Activated CD4-positive, alpha-beta T cell treated with anti-CD3 and anti-CD28 coated beads for 4 hours (primary cell): ENCODE measurements at places on chromosomes 7 and 10.

- DNase-seq: no peak
Measured at GRCh38 chr10:114881901-114882300, 56.1 kb upstream of the TRUB1 start.

GRCh38 chr10:89275383-89275782 is 23.8 kb upstream of the LIPA start:
- DNase-seq: no peak

DNA sequence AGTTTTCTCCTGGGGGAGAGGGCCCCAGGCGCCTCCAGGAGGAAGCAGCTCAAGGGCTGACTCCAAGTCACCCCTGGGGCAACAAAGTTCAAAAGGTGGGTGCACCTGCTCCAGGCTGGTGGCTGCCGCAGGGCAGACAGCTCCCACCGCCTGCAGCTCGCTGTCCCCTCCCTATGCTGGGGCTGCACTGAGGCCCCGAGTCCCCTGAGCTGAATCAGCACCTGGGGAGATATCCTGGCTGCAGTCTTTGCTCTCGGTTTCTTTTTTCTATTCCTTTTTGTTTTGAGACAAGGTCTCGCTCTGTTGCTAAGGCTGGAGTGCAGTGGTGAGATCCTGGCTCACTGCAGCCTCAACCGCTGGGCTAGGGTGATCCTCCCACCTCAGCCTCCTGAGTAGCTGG is 183.4 kb downstream of the DNAJB6 start:
- no peak for DNase-seq

- no peak for DNase-seq
Measured at GRCh38 chr10:91896212-91896756, 13.0 kb downstream of the FGFBP3 start.

- DNase-seq: no peak
Measured at GRCh38 chr10:111128331-111129180, 51.7 kb downstream of the ADRA2A start.

DNA sequence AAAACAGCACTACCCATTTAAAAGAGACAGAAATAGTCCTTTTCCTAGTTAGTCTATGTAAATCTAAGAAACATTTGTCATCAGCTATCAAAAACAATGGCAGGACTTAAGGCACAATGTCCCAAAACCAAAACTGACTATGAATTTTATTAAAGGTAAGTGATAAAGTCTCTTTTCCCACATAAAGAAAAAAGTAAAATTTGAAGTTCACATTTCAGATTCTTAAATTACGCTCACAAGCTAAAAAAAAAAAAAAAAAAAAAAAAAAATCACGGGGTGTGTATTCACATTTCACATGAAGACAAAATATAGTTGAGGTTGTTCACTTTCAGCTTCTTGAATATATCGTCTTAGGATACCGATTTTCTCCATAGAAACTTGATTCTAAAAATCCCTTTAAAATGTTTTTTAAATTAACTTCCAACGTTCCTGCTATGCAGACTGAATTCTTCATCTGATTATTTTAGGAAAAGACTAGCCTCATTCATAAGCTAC is 1.6 kb downstream of the P4HA1 start:
- no peak for DNase-seq

DNA sequence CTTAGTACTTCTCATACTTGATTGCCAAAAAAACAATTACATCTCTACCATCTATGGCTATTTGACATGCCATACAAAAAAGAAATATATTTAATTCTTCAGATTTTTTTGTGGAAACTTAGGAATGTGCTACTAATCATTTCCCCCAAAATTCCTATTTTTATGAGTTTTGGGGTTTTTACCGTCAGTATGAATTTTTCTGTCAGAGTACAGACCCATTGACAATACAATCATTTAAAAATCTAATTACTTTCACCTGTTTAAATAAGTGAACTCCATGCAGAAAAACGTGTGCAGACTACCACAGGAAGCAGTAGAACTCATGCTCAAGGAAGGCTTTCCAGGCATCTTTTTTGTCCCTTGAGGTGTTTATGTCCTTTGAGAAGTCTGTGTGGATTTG is 48.8 kb upstream of the FOXP2 start:
- no peak for DNase-seq
